MG63 (cell line): ENCODE measurements at places on chromosomes 7 and 10. TPM values are rescaled to one million over a fixed set of nuclear protein-coding genes. Genes with fewer than 3 reads are reported as not detected.
A peak's percentile ranks its signal among the peaks of the same experiment; 100 is the strongest.

GRCh38 chr10:123772645-123773508 lies 106.7 kb downstream of the GPR26 start:
- DNase-seq: no peak

DNA sequence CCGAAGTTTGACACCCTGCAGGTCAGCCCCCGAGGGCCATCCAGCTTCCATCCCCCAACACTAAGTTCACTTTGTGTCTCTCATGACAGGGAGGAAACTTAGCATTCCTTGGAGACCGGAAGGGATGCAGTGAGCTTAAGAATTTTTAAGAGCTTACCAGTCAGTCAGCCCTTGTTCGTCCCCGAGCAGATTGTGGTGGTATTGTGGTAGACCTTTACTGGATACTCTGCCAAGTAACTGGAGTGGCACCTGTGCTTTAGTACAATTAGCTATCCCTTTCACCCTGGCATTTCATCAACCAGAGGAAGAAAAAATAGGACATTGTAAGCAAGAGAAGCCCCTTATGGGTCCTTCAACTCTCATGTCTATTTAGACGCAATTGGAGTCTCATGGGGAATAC lies 74.8 kb downstream of the NSUN6 start:
- no peak for DNase-seq

- no peak for DNase-seq
Measured at GRCh38 chr10:44822966-44823365, 88.2 kb upstream of the TMEM72 start.

- no peak for DNase-seq
Measured at GRCh38 chr7:96997512-96998032, 7.8 kb upstream of the DLX6 start.

- DNase-seq: no peak
Measured at GRCh38 chr10:61337741-61338140, 115.4 kb downstream of the TMEM26 start.

DNA sequence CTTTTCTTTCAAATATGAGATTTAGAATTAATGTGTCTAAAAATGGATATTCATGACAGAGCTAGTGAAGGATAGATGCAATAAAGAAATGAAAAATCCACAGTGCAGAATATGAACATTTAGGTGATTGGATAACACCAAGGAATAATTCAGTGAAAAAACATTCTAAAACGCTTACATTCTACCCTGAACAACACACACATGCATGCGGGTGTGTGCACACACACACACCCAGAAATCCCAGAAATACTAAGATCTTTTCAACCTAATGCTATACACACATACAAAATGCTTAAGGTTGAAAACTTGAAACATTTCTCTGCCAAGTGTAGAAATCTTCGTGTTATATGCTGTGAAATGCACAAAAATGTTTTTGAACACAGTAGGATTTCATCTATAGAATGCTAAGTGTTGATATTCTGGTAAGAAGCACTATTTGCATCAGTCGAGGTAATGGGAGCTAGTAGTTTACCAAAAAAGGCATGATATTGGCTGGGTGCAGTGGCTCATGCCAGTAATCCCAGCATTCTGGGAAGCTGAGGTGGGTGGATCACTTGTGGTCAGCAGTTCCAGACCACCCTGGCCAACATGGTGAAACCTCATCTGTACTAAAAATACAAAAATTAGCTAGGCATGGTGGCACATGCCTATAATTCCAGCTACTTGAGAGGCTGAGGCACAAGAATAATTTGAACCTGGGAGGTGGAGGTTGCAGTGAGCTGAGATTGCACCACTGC lies 600.6 kb downstream of the PHTF2 start:
- no peak for DNase-seq

DNA sequence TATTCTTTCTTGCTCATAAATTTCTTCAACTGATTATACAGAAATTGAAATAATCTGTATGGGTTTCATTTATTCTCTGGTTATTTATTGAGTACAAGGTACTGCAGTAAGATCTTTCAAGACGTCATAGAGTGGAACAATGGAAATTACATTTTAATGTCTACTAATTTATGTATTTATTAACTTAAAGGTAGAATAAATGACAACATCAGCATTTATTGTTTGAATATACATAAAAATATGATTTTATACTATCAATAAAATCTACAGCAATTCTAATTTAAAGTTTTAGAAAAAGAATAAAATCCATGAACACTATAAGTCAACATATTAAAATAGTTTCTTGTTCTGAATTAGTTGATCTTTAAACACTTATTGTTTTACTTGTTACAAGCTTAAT lies 158.5 kb downstream of the AGMO start:
- no peak for DNase-seq

- DNase-seq: no peak
Measured at GRCh38 chr7:118286131-118286530, 61.6 kb downstream of the ANKRD7 start.

- no peak for DNase-seq
Measured at GRCh38 chr10:25852364-25852941, 81.6 kb upstream of the MYO3A start.

The IL6 gene
- total RNA-seq: 5.2 and 13.7 TPM in 2 replicates

The PTF1A gene
- total RNA-seq: not detected in 2 replicates

GRCh38 chr10:44725404-44725803 lies 185.7 kb upstream of the TMEM72 start:
- no peak for DNase-seq

The NPC1L1 gene
- total RNA-seq: 0.07 TPM in 1 of 2 replicates, not detected in the other

The PPP1R17 gene
- not detected in 2 replicates for total RNA-seq

DNA sequence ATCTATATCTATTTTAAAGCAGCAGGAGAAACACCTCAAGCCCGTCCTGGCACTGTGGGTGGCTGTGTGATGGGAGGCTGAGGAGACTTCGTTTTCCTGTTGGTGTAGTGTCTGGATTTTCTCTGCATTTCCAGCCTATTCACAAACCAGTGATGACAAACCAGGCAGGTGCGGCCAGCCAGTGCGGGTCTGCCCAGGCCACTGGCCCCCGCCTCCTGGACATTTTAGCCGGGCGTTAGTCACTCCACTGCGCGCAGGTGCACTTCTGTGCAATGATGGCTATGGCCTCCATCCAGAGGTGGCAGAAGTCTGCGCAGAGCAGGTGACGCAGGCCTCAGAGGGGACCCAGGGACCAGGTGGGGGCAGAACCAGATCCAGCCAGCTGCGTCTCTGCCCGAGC lies 64.9 kb upstream of the PITRM1 start:
- DNase-seq: no peak

DNA sequence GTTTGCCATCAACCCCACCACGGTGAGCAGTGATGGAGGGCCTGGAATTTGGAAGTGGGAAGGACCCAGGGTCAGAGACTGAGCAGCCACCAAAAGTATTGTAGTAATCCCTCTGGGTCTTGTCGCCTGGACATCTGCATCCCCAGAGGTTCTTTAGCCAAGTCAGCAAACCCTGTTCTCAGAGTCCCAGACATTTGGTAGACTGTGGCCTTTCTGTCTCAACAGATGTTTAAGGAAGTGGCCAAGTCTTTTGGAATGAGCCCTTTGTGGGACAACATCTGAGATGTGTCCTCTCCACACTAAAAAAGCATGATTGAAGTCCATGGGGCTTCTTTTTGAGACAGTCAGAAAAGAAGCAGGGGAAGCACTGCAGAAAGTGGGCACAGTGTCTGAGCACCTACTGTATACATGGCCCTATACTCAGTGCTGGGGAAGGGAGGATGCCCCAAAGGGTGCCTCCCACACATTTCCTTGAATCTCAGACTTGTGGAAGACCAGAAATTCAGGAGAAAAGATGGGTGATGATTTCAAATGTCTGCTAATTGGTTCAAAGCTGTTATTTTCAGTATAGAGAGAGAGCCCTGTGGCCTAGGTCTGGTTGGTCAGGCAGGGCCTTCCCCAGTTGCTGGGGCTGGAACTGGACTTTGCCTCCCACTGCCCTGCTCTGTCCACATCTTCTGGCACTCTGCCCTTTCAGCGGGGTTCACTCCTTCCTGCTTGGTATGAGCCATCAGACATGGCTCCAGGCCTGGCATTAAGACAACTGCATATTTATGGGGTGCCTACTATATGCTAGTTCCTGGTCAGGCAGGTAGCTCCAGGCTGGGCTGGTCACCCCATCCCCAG lies 26.5 kb upstream of the VSIR start:
- peak; percentile 23 for DNase-seq

The TAS2R3 gene
- total RNA-seq: not detected in 2 replicates

The AASS gene
- total RNA-seq: 0.82 and 3.6 TPM in 2 replicates

GRCh38 chr7:70588191-70588921 lies 543.6 kb upstream of the GALNT17 start:
- DNase-seq: no peak

DNA sequence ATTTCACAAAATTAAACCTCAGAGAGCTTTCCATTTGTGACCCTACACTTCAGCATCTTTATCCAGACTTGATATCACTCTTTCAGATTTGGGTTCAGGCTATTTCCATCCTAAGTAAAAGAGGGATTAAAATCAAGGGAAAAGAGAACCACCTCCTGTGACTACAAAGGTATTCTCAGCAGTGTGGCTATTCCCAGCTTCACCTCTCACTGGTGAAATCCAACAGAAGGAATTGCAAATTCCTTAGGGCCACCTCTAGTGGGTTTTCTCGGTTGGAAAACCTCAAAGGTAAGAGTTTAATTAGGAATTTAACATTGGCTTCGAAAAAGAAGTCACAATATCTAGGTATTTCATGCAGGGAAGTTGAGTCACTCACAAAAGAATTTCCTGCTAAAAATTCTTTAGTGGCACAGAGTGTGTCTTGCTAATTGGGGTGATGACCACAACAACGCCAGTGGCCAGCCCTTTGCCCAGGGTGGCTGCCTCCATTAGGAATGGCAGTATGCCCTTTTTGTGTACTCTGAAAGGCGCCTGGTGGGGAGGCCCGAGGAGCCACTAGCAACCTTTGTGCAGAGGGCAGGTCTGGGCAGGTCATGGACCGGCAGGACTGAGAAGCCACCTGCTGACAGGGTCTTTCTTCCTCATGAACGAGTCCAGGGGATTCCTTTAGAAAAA lies 52.2 kb downstream of the SEM1 start:
- DNase-seq: no peak

DNA sequence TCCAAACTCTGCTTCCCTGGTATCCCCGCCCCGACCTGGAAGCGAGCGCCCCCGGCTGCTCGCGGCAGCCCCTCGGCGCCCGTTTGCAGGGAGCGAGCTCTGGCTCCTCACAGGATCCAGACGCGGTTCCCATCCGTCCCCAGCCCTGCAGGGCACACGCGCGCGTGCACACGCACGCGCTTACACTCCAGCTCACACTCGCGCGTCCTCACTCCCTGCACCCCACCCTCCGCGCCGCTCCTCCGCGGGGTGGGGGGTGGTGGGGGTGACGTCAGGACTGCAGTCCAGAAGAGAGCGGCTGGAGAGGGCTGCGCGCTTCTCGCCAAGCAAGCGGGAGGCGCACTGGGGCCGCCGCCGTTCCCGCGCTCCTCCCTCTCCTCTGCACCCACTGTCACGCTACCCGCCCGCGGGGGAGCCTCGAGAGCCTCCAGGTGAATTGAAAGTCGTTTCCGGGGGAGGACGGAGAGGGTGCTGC lies 255.6 kb downstream of the OTUD1 start:
- no peak for DNase-seq

DNA sequence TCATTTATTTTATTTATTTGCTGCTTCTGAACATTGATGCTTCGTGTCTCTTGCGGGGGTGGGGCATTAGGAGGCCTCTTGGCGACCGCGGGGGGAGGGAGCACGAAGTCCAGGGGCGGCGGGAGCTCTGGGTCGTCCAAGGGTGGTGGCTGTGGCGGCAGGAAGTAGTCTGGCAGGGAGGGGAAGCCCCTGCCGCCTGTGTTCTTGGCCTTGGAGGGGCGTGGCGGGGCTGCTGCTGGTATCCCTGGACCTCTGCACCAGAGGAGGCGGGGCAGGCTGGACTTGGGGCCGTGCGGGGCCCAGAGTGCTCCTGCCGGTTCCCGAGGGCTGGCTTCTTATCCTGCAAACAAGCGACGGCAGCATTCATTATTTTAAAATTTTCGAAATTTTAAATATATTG lies 70.5 kb upstream of the ABI1 start:
- DNase-seq: no peak

DNA sequence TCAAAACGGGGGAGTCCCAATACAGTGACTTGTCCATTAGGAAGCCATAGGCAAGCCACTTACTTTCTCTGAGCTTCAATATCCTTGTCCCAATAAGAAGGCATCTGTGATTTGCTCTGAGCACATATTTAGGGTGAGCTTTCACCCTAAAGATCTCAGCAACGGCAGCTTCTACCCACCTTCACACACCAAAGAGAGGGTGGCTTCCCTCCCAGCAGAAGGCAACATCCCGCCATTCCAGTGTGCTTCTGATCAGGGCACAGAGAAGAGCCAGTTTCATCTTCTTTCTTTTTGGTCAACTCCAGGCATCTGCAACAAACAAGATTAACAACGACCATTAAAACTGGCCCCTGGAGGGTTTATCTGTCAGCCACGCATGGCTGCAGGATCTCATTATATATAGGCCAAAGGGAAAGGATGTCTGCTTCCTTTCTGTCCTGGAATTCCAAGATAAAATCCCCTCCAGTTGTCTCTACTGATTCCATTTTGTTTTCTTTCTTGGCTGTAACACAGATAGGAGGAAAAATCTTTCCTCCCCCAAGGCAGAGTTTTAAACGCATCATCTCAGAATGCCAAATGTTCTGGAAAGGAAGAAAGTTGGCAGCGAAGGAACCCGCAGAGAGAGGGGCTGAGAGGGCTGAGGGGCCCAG lies 491 bp upstream of the SH2D4B start:
- DNase-seq: no peak

DNA sequence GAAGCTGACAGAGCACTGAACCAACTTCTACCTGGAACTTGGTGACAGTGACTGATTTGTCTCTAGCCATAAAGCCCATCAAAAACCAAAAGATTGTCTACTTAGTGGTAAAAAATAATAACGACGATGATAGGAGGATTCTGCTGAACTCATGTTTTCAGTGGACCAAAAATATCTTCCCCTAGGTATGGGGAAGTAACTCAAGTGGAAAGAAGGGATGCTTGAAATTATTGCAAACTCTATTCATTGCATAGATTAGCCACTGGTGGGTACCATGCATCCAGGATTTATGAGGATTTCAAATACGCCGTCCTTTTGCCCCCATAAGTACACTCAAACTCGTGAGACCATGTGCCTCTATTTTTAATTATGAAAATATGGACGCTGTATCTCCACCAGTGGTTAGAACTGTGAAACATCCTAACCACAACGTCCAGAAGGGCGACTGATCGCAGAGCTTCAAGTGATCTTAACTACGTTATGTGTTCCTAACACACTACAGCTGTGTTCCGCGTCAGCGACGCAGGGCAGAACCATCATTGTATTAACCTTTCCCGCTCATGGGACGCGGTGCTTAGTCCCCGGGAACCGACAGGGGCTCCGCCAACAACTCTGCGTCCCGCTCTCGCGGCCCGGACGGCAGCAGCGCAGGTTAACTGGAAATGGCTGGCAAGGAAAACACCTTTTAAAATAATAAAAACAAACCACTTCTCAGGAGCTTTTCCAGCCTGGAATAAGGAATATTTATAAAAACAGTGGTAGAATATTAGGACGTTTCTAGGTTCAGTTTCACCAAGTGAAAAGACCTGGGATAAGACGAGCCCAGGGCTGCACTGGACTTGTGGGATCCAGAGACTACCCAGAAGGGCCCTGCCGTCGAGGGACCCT lies 776 bp downstream of the PEX1 start:
- DNase-seq: peak; percentile 38
